ENCODE measurements at places on chromosomes 1 and 21.

- DNase-seq = no peak
Measured at GRCh38 chr1:73662526-73662925, 535.5 kb downstream of the LRRIQ3 start.

- no peak for DNase-seq
Measured at GRCh38 chr1:84701376-84701775, 11.1 kb upstream of the SSX2IP start.

GRCh38 chr21:36055551-36055950 lies 4.8 kb downstream of the SETD4 start:
- DNase-seq = no peak

GRCh38 chr1:73162564-73162963 lies 880.2 kb upstream of the NEGR1 start:
- peak; percentile 49 for DNase-seq

GRCh38 chr1:172991674-172992400 lies 58.9 kb downstream of the TNFSF18 start:
- DNase-seq = no peak

- DNase-seq = no peak
Measured at GRCh38 chr21:25964015-25964414, 206.6 kb downstream of the APP start.

- no peak for DNase-seq
Measured at GRCh38 chr1:181104790-181105133, 16.3 kb downstream of the IER5 start.

DNA sequence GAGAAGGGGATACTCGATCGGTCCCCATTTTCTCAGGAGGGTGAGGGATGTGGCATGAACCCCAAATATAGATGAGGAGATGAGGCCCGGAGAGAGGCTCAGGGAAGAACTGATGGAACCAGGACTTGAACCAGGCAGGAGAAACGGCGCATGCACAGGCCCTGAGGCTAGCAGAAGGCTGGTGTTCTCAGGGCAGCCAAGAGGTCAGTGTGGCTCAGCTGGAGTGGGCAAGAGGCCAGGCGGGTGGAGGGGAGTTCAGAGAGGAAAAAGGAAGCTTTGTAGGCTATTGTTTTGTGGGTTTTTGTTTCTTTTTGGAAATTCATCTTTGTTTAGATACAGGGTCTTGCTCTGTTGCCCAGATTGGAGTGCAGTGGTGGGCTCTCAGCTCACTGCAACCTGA lies 122.0 kb downstream of the LACTBL1 start:
- no peak for DNase-seq

GRCh38 chr1:89112871-89113613 lies 12.9 kb downstream of the GBP2 start:
- DNase-seq = no peak

DNA sequence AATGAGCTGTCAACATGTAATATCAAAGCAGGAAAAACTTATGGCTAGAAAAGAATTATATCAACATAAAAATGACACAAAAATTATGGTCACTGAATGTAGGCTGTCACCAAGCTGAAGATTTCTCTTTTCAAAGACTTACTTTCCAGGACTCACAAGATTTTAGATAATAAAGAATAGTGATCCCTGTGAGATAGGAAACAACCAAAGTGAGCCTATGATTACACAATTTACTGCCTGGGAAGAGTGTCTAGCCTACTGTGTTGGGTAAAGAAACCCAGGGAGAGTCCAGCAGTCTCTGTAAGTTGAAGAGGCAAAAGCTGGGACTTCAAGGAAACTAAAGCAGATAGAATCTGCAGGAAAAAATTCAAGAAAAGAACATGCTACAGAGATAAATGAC lies 20.2 kb upstream of the RGS1 start:
- DNase-seq = no peak

Data from HS-5 (cell line).